ENCODE measurements at places on chromosomes 5 and 9.

GRCh38 chr9:117414220-117414905 is 494 bp downstream of the ASTN2 start:
- DNase-seq, result no peak

DNA sequence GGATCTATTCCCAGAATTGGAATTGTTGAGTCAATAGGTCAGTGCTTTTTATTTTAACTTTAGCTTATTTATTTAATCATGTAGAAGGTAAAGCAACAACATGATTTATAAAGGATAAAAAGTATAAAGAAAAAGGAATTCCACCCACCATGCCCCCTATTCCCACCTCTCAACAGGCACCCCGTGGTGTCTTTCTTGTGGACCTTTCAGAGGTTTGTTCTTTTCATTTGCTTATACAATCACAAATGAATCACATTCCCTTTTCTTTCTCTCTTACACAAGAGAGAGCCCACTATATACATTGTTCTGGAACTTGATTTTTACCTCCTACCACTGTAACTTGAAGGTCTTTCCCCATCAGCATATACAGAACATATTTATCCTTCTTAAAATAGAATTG is 37.2 kb upstream of the SMIM32 start:
- no peak for DNase-seq

DNA sequence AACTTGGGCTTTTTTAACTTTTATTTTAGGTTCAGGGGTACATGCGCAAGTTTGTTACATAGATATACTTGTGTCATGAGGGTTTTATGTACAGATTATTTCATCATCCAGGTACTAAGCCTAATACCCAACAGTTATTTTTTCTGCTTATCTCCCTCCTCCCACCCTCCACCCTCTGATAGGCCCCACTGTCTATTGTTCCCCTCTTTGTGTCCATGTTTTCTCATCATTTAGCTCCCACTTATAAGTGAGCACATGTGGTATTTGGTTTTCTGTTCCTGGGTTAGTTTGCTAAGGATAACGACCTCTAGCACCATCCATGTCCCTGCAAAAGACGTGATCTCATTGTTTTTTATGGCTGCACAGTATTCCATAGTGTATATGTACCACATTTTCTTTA is 172.1 kb downstream of the SNCAIP start:
- DNase-seq, result no peak

DNA sequence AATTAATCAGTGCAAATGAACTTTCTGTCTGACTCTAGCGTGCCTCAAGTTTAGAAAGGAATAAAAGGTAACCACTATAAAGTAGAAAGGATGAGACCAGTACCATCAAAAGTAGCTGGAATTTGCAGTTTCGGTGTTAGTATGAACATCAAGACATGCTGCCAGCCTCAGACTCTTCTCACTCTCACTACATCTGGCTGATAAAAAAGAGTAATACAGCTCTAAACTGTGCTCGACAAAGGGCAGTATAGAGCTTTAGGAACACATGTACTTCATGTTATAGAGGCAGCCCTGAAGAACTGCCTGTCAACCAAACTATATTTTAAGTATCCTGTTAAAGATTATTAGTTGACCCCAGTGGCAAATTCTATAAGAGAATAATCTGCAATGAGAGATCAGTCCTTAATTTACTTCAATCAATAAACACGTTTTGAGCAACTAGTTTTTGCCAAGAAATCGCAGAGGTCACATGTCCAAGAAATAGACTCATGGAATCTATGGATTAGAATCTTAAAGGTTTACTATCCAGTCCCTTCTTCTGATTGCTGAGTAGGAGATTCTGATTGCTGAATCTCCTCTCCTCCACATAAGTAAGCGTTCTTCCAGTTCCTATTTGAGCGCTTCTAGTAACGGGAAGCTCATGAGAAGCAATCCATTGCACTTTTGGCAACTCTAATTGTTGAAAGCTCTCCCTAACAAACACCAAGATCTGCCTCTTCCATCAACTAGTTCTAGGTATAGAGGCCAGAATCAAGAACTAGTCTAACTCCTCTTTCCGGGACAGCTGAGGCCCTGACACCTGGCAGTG is 941 bp downstream of the XPA start:
- DNase-seq, result peak; percentile 50

GRCh38 chr5:1378866-1379659 is 34.2 kb upstream of the CLPTM1L start:
- DNase-seq, result no peak

DNA sequence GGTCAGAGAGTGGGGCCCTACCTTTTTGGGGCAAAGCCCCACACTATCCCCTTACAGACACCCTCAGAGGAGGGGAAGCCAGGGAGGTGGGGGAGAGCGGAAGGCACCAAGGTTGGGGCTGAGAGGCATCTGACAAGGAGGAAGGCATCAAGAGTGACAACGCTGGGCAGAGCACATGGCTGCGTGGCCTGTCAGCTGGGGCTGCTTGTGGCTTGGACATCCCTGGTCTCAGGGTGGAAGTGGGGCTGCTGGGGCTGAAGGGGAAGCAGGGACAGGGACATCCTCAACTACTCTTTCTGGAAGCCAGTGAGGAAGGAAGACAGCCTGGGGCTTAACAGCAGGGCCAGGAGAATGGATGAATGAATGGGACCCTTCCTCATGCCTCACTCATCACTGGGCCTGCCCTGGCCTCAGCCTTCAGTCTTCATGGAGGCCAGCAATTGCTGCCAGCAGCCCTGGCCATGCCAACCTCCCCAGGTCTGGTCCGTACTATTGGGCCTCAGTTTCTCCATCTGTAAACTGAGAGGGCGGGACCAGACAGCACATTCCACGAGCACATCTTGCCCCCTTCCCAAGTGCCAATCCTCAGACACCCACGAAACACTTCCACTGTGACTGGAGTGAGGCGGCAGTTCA is 993 bp upstream of the RALGDS start:
- DNase-seq, result peak; percentile 78

- peak; percentile 78 for DNase-seq
Observed at GRCh38 chr5:157670662-157671591, at the start of gene C5orf52. TSS of gene C5orf52 (plus strand) at chr5:157671533. CDS start at chr5:157671615, 82 bp downstream.

DNA sequence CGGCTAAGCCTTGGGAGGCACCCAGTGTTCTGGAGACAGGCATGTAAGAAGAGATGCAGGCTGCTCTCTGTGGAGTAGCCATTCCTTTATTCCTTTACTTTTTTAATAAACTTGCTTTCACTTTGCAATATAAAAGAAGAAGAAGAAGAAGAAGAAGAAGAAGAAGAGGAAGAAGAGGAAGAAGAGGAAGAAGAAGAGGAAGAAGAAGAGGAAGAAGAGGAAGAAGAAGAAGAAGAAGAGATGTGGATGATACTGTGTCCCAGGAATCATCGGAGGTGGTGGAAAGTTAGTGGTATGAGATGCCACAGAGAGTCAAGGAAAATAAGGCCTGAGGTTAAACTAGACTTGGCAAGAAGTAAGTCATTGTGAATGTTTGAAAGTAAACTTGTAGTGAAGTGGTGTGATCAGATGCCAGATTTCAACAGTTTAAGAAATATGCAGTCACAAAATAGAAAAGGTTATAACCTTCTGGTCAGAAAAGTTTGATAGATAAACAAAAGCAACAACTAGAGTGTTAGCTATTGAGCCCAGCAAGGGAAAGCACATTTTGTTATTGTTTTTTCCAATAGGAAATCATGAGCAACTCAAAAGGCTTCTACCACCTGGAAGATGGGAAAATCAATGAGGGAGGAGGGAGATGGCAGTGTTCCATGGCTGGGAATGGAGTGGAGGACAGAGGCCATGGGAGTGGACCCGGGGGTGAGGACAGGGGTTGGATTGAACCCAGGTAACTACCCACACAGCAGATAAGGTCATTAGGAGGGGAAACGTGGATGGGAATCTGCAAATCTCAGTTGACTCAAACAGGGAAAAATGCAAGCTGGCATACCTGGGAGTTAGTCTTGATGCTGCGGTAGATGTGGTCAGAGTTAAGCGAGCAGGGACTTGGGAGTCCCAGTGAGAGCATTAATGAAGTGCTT is 16.8 kb downstream of the AOPEP start:
- no peak for DNase-seq

- DNase-seq, result no peak
Observed at GRCh38 chr5:154865466-154866184, 7.2 kb downstream of the CNOT8 start.

DNA sequence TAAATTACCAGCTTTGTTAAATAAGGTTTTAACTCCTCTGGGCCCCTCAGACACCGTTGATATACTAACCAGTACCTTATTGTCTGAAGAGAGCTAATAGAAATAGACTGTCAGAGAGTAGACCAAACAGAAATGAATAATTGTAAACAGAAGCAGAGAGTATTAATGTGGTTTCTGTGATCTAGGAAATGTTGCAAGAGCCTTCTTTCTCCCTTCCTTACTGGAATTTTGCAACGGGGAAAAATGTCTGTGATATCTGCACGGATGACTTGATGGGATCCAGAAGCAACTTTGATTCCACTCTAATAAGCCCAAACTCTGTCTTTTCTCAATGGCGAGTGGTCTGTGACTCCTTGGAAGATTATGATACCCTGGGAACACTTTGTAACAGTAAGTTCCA is 5.1 kb downstream of the TYRP1 start:
- DNase-seq, result no peak

DNA sequence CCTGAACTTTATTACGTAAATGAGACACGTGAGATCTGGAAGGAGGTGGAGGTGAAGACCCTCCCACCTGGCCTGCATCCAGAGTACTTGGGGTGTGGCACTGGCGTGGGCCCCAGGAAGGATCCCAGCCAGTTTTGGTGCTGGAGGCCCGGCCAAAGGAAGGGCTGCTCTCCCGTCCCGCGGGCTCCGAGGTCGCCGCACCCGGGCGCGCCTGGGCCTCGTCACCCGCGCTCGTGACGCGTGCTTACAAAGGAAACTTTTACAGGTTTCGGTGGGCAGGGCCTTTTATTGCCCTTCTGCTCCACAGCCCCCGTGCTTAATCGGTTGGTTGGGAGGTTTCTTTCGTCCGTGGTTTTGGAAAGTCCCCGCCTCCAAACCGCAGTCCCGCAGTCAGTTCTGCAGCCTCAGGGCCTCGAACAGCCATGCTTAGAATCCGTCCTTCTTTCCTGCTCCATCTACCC is 29.2 kb downstream of the CDKN2A start:
- peak; percentile 68 for DNase-seq

DNA sequence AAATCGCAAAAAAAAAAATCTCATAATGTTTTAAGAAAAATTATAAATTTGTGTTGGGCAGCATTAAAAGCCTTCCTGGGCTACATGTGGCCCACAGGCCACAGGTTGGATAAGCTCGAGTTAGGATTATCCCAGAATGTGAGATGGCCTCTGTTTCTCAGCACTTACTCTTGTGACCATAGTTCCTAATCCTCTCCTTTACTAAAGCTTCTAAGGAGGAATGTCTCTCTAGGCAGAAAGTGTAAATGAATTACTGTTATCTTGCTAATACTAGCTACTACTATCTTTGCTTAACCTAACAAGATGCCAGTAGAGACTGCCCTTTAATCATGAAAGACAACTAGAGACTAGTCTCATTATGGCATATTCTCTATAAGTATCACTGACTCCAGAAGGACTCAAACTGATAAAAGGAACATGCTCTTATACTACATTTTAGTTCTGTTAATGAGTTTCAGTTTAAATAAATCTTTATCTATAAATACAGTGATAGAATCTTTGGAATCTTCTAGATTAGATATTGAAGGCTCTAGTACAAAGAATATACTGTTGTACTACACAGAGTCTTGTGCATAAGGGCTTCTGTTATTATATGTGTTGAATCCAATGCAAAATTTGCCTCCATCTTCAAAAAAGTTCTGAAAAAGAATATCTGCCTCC is 13.8 kb downstream of the INVS start:
- no peak for DNase-seq

DNA sequence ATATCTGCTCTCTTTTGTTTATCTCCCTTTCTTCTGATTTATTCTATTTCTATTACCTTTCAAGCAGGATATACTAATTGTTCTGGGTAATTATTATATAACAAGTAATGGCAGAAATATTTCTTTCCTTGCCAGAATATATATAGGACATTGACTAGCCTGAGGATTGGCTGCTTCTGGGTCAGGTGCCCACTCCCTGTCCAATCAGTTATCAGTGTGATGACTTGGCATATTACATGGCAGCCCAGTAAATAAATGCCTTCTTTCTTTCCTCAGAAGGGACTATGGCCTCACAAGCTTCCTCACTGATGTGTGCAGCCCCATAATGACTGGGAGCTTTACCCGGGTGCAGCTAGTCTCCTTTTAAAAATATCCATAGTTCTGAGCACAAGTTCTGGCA is 301.1 kb downstream of the EFNA5 start:
- no peak for DNase-seq

DNA sequence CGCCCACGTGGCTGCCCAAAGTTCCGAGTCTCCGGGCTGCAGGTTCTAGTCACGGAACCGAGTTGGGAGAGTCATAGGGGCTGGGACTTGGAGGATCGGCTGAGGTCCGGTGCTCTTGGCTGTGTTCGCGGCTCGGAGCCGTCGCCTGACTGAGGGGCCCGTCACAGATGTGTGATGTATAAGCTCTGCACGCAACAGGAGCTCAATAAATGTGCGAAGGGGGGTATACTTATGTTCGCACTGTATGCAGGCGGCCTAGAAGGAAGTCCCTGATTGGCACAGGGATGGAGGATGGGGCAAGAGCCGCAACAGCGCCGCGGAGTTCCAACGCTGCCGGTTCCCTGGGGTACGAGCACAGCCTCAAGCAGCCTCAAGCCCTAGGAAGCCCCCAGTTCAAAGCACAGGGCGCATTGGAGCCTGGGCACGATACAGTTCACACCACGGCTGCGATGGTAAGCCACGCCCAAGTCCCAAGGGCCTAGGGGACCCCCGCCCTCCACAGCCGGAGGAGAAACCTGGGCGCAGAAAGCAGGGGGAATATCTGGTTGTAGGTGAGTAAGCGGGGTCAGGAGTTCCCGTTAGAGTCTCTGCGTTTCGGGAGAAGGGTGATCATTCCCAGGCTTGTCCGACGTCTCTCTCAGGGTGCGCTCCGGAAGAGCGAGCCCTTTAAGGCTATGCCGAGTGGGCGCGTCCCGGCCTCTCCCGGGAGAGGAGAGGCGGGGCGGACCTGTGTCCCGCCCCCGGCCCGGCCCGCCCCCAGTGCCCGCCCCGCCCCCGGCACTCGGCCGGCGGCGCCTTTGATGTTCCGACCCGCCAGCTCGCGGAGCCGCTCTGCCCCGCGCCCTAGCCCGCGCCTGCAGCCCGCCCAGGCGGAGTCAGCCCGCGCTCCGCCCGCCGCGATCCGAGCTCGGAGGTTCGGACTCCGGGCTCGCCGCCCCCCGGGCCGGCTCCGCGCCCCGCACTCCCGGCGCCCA is at the start of gene TCF7:
TCF7 (plus strand) TSS at position 780 of the 974 bp plus-strand sequence. CDS start 226 bp downstream, outside the sequence.
- peak; percentile 80 for DNase-seq

- DNase-seq, result no peak
Observed at GRCh38 chr9:14097215-14097614, 216.7 kb downstream of the NFIB start.

GRCh38 chr5:157390133-157390532 is 69.9 kb upstream of the NIPAL4 start:
- no peak for DNase-seq
